Activated CD8-positive, alpha-beta memory T cell treated with anti-CD3 and anti-CD28 coated beads, Interleukin-2, amount 10 ng/mL, durations not matched to agents 7 days and 5 days (primary cell): ENCODE measurements at places on chromosomes 2 and 18. TPM values are rescaled to one million over a fixed set of nuclear protein-coding genes. Genes with fewer than 3 reads are reported as not detected.

LRRTM4 gene
- not detected for total RNA-seq

DNA sequence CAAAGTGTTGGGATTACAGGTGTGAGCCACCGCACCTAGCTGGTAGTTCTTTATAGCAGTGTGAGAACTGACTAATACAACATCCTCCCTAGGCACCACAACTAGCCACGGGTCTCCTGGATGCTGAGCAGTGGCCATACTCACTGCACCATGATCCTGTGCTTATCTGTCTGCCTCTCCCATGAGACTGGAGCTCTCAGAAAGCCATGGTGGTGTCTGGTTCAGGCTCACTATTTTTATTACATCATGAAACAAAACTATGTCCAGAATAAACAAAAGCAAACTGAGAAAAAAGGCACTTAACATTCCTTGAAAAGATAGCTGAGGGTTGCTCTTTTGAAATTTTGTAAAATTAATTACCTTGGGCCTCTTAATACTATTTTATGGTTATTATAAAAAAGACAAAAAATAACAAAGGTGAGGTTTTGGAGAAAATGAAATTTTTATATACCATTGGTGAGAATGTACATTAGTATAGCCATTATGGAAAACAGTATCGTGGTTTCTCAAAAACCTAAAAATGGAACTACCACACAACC is 90.7 kb upstream of the TFCP2L1 start:
- no peak for DNase-seq

DNA sequence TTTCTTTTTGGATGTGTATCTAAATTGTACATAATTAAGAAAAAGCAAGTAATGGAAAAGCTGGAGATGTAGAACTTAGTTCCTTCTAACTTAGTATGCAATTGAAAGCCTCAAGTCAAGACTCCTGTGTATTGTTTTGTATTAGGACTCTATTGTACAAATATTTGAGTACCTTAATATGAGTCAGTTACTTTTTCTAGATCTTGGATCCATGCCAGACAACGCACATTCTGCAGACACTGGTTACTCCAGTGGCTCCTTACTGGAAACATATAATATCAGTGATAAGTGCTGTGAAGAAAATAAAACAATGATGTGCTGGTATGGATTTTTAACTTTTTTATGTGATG is 1.5 kb downstream of the SLC39A10 start:
- no peak for DNase-seq

GRCh38 chr2:216235462-216235861 is 126.3 kb downstream of the XRCC5 start:
- DNase-seq: no peak

DNA sequence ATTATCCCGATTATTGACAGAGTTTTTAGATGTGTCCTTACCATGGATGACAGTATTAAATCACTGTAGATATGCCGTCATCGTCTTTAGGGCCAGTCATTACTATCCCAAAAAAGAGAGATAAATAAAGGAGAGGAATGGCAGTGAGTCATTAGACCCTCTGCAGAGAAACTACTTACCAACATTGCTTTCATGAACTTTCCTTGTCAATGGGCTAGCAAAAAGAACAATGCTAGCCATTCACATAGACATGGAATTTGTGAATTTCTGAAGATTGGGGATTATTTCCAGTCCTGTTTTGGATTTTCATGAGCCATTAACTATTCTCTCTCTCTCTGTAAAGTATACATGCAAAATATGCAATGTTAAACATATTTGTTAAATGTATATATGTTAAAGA is 319.4 kb upstream of the FANCL start:
- no peak for DNase-seq

DNA sequence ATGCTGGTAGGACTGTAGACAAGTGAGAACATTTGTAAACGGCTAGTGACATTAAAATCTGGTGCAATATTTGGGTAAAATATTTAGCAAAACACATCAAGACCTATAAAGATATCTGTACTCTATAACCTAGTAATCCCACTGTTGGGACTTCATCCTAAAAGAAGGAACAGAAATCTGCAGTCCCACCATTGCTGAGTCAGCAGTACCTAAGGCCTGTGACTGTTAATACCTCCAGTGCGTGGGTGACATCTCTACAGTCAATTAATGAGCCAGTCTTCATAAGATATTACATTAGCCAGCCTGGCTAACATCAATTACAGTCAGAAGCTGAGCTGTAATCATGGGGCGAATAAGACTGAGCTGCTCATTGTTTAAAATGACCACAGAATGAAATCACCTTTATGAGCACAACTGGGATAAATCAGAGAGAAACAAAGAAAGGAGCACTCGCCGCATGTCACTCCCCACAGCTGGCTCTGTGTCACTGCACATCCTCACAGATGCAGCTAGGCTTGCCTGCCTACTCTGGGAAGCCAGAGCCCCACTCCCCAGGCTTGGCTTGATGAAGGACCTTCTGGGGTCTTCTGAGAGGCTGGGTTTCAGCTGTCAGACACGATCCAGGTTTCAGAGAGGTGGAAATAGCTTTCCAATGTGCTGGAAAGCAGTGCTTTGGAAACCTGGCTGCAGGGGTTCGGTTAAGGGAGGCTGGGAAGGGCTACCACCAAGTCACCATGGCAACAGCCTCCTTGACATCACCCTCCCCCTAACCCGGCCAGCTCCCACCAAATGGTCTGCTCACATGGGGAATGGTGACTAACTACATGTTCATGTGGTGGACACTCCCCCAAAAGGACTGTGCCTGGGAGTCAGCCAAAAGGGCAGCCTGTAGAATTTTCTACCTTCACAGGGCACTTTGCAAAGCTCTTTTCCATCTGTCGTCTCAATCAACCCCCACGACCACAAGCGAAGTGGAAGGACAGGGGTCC is 145.0 kb downstream of the ZBTB7C start:
- DNase-seq: no peak
